ENCODE measurements at places on chromosomes 2 and 18.

DNA sequence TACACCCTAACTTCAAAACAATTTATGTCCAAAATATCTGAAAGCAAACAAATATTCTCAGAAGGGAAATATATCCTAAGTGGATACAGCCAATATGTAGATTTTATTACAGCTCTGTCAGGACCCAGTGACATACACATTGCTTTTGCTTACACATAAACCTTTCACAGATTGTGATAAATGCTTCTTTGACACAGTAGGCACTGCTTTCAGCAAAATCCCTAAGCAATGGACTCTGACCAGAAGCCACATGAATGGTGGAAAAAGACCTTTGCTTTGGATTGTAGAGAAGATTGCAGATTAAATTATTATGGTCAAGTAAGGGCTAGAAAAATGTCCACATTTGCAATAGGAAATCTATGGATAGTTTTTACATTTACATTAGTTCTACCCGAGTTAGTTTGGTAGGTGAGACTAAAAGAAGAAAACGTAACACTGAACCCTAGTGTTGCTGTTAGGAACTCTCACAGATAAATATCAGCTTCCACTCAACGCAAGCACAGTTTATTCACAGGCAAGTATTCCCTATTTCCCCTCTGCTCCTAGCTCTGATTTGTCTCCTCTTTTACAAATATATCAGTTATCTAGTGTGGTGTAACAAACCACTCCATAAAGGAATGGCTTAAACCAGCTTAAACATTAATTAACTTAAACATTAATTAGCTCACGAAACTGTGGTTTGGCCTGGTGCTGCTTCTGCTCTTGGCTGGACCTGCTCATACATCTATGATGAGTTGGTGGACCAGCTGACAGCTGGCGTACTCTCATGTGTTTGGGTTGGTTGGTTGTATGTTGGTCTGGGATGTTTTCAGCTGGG is 23.6 kb upstream of the SERPINE2 start:
- no peak for DNase-seq

DNA sequence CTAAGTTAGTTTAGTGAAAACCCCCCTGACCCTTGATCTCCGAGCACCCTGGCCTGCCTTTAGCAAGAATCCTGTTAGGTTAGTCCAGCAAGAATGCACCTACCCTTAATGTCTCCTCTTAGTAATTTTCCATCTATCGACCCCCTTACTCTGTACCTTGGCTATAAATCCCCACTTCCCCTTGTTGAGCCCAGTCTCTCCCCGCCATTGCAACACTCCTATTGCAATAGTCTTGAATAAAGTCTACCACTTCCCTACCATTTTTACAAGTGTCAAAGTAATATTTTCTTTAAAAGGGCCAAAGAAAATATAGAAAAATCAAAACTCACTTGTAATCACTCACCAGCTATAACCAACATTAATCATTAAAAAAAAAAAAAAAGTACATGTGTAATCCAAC is 4.2 kb upstream of the ZBTB7C start:
- no peak for DNase-seq

DNA sequence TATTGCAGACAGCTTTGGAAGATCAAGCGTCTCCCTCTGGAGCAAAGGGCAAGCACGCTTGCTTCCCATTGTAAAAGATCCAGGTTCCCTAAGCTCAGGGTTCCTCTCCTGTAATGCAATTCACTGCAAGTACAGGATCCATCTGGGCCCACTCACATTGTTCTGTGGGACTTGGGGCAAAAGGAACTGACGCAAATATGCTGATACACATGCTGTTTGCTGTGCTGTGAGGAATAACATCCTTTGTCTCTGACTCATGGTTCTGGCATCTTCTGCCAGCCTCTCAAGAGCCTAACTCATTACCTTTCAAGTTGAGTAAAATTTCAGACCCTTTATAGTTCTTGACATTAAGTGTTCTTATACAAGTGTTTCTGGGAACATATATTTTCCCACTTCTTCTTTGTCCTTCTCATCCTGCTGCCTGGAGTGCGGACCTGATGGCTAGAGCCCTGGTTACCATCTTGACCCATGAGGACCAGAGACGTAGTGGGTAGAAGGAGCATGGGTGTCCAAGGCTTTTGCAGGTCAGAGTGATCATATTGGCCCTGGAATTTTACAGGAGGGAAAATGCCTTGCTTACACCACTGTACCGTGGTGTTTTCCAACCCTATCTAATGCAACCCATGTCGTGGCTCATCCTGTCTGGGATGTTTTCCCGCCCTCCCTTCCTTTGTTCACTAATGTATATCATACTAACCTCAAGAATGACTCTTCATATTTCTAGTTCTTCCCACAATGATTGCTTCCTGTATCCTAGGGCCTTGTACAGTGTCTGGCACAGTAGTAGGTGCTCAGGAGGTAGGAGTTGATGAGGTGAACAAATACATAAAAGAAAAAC is 145.7 kb upstream of the GLI2 start:
- DNase-seq: peak; percentile 91

- peak; percentile 59 for DNase-seq
Observed at GRCh38 chr2:138421971-138422335, 79.6 kb upstream of the SPOPL start.

GRCh38 chr2:27249891-27250651 is 12.8 kb downstream of the SLC30A3 start:
- no peak for DNase-seq

DNA sequence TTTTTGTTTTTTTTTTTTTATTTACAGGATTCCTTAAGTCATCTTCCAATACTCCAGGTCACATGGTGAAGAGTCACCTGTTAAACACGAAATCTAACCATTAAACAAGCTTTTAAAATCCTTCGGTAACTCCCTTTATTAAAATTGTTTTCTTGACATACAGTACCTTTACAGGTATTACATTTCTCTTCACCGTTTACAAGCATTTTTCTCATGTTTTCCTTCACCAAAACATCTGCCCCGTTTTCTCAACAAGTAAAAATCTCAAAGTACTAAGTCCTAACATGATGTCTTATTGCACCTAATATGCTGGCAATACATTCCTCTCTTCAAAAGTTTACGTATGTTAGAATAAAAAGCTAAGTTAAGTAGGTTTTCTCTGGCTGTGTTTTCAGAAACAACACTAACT is 1.1 kb downstream of the PUM2 start:
- DNase-seq: no peak

DNA sequence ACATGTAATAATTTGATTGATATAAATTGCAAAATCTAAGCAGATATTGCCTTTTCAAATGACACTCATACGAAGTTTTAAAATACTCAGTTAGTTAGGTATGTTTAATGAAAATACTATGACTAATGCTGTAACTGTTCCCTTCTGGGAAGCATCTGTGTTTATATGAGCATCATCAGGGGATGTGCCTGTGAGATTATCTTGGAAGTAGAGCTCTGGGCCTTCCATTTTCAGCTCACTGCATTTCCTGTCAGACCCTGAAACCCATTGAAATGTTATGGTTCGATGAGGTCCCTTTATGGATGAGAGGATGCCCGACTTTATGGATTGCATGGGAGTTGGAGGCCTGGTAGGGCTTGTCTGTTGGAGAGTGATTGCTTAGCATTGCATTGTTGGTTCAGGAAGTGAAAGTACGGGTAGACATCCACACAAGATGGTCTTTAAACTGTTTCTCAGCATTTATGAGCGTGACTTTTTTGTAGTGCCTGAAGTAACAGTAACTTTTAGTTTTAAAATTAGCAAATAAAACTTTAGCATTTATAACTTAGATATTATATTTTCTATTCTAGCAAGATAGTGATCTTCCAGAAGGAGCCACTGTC is 28.7 kb downstream of the ELP2 start:
- DNase-seq: peak; percentile 55

- DNase-seq: no peak
Observed at GRCh38 chr2:146477383-146477782, 1367.4 kb upstream of the ACVR2A start.

- DNase-seq: no peak
Observed at GRCh38 chr2:86048888-86049287, 56.8 kb downstream of the POLR1A start.

DNA sequence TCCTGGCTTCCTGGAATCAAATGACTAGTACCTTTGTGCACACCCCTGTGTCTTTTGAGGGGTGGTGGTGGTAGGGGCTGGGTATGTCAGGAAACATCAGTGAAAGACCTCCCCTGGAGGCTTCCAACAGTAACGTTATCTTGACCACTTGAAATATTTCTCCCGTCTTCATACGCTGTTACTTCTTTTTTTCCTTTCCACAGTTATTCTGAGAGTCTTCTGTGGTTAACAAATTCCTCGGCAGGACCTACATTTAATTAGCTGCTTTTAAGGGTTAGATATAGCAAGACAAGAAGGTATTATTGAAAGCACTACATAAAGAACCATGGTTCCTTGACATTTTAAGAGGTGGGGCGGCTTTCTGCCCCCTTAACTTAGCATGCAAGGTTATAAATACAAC is 34.6 kb downstream of the UGP2 start:
- no peak for DNase-seq

- no peak for DNase-seq
Observed at GRCh38 chr2:104938231-104938941, 84.5 kb downstream of the POU3F3 start.

GRCh38 chr18:23143815-23144261 is 8.6 kb downstream of the CABLES1 start:
- DNase-seq: no peak

DNA sequence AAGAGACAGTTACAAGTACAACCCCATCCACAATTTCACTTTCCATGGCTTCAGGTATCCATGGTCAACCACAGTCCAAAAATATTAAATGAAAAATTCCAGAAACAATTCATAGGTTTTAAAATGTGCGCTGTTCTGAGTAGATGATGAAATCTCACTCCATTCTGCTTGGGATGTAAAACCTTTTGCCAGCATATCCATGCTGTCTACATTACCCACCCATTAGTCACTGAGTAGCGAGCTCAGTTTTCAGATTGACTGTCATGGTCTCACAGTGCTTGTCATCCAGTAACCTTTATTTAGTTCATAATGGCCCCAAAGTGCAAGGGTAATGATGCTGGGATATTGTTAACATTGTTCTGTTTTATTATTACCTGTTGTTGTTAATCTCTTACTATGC is 40.5 kb downstream of the SMAD4 start:
- DNase-seq: peak; percentile 69

GRCh38 chr2:233118648-233119000 is 58.5 kb downstream of the INPP5D start:
- DNase-seq: no peak

GRCh38 chr2:71235930-71236587 is 9.2 kb upstream of the PAIP2B start:
- DNase-seq: no peak

DNA sequence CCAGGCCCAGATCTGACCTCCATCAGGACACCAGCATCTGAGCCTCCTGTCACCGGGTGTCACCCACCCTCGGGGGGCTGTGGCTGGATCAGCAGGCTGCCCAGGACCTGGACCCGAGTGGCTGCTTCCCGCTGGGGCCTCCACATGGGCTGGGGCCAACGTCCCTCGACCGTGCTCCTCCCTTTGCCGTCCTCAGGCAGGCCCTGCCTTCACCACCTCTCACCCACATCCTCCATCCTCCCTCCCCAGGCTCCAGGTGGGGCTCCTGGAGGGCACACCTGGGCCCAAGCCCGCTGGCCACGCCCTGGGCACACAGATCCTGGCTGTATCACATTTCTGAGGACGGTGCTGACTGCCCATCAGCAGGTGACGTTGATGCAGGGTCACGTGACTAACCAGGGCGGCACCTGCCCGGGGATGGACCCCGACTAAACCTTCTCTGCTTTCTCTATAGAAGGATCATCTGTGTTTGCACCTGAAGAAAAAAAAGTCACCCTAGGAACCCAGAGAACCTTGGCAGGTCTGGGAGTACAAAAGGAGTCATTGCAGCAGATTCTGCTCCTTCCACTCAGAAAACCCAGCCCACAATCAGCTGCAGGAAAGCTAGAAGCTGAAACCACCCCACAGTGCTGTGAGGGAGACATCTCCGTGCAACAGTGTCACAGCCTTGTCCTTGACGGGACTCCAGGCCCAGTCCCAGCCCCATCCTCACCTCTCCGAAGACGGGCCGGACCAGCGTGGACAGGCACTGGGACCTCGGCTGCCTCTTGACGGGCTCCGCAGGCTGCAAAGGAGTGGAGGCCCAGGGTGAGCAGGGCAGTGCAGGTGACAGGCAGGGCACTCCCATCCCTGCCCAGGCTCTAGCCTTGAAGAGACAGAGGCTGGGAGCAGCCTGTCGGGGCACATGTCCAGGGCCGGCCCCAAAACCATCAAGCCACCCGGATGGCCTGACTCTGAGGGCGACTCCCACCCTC is 11.2 kb downstream of the STK25 start:
- no peak for DNase-seq

DNA sequence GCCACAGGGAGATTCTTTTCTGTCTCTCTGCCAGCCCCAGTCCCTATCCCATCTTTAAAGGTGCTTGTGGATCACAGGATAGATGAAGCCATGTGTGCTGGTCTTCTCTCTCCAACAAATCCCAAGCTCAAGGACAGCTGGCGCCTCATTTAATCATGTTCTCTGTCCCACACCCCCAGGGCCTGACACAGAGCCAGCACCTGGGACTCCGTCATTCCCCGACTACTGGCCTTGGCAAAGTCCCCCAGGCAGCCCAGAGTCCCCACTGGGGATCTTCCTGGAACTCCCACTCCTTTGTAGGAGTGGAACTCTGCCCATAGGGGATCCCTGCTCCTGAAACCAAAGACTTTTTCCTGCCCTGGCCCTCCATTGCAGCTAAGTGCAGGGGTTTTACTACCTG is 60.8 kb downstream of the MTHFD2 start:
- no peak for DNase-seq

DNA sequence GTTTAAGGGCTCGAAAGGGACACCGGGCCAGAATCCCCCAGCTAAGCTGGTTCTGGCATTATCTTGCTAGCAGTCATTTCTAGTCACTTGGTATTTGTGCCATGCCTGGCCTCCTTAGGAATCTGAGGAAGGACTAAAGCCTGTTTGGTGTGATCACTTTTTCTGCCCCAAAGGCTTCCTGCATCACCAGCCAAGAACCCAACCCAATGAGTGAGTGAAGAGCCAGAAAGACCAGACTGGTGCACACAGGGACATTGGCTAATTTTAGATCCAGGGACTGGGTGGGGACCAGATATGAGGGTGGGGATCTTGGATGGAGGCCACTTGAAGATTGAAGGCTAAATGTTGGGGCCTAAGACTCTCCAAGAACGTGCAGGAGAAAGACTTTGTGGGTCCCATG is 411.9 kb upstream of the TNP1 start:
- no peak for DNase-seq

GRCh38 chr2:105432749-105433148 is 33.9 kb upstream of the FHL2 start:
- no peak for DNase-seq

- DNase-seq: no peak
Observed at GRCh38 chr18:9914334-9914583, 443 bp downstream of the VAPA start.
